ENCODE measurements at places on chromosomes 3 and 15. TPM values are rescaled to one million over a fixed set of nuclear protein-coding genes. Genes with fewer than 3 reads are reported as not detected.

HYAL1 gene
- total RNA-seq: 31.5 TPM

- no peak for DNase-seq
These were observed 3.2 kb downstream of the EIF1B start for GRCh38 chr3:40312661-40313226.

DNA sequence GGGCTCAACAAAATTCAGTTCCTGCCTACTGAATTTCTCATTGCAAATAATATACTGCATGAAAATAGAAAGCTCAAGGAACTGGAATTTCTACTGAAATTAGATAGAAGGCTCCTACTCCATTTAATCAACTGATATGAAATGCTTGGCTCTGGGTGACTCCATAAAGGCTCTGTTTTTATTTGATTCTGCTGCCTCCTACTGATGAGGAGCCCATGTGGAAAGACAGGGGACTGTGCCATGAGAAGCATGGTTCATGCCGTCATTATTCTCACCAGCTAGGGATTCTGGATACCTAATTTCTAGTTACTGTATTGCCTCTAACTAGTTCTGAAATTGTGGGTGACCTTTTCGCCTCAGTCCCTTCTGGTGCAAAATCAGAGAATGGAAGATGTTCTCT is 366.2 kb upstream of the DPH6 start:
- no peak for DNase-seq

GOLGA6D gene
- 0.07 TPM for total RNA-seq

GRCh38 chr15:67025719-67026609 is 39.4 kb upstream of the SMAD3 start:
- DNase-seq: no peak

- no peak for DNase-seq
These were observed 35.1 kb downstream of the EIF2AK4 start for GRCh38 chr15:39969002-39969394.

CHDH gene
- 9.1 TPM for total RNA-seq

FAM240A gene
- total RNA-seq: not detected

DNA sequence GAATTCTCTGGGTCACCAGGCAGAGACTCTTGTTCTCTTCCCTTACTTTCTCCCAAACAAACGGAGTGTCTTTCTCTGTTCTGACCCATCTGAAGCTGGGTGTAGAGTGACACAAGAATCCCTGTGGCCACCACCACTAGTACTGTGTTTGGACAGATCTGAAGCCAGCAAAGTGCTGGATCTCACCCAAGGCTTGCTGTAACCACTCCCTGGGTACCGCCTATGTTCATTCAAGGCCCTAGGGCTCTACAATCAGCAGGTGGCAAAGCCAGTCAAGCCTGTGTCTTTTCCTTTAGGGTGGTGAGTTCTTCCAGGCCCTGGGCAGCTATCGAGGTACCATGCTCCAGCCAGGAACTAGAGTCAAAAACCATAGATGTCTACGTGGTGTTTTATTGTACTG is 149.2 kb upstream of the CTNNB1 start:
- DNase-seq: no peak

FURIN gene
- 128 TPM for total RNA-seq

TMEM108 gene
- 5.6 TPM for total RNA-seq

IL17RD gene
- 0.91 TPM for total RNA-seq

DNA sequence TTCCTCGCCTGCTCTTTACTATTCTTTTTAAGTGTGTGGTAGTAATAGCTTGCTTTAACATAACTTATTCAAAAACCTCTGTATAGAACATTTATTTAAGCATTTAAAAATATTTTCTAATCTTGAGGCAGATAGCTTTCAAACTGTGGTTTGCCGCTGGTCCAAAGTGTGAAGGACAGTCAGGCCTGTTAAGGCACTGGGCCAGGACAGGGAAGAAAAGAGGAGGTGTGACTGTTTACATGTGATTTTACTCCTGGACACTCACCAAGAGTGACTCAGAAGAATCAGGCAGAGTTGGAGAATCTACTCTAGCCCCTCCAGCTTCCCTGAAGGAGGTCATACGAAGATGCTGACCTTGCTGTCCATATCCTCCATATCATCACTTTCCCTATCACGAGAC is 44.7 kb downstream of the CEP152 start:
- DNase-seq: no peak

GRCh38 chr3:164522073-164522763 is 556.1 kb downstream of the SI start:
- peak; percentile 15 for DNase-seq

DNA sequence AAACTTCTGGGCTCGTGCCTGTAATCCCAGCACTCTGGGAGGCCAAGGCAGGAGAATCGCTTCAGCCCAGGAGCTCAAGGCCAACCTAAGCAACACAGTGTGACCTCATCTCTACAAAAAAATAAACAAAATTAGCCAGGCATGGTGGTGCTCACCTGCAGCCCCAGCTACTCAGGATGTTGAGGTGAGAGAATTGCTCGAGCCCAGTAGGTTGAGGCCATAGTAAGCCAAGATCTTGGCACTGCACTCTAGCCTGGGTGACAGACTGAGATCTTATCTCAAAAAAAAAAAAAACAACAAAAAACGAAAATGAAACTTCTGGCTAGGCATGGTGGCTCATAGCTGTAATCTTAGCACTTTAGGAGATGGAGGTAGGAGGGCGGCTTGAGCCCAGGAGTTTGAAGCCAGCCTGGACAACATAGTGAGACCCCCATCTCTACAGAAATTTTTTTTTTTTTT is 53.7 kb downstream of the PIK3CB start:
- no peak for DNase-seq

- DNase-seq: no peak
These were observed 11.4 kb downstream of the RSRC1 start for GRCh38 chr3:158121295-158121694.

RBMS3 gene
- total RNA-seq: 49.4 TPM

GOLGA8G gene
- not detected for total RNA-seq

- DNase-seq: no peak
These were observed 1.6 kb upstream of the DCBLD2 start for GRCh38 chr3:98903099-98903498.

DNA sequence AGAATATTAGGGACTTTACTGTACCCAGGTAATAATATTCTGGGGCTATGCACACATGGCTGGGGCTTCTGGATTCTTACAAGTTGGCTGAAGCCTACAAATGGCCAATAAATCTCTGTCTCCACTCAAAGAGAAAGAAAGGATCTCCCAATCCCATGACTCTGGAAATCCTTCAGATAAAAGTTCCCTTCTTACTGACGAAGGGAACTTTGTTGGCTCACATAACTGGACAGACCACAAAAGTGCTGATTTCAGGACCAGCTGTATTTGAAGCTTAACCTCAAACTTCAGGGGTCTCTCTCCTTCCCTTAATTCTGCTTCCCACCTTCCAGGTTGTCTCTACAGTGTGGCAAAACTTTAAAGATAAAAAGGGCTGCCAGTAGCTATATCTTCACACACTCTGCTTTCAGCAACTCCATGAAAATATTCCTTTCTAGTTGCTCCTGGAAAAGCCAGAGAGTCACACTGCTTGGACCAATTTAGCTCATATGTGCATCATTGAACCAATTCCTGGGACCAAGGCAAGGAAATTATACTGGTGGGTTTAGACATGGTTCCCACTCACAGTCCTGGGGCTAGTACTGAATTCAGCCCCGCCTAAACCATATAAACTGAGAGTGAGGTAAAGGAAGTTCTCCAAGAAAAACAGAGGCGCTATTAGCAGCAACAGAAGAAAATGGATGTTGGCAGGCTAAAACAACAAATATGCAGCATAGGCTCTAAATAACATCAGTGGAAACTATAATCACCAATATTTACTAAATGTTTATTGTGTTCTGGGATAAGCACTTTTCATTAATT is 290.0 kb upstream of the GADL1 start:
- DNase-seq: no peak

DNA sequence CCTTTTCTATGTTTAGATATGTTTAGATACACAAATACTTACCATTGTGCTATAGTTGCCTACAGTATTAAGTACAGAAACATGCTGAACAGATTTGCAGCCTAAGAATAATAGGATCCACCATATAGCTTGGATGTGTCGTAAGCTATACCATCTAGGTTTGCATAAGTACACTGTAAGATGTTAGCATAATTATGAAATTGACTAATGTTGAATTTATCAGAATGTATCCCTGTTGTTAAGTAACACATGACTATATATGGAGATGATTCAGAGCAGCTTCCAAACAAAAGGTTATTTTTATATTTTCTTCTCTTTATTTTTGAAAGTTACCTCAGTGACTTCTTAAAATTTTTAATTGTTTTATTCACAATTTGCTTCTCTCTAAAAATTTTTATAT is 2.4 kb downstream of the SLC28A2 start:
- no peak for DNase-seq

MUC20 gene
- 39.8 TPM for total RNA-seq
